Spleen (tissue), 13 donors: ENCODE measurements at places on chromosomes 6 and 20. TPM values are rescaled to one million over a fixed set of nuclear protein-coding genes. Genes with fewer than 3 reads are reported as not detected.
A peak's percentile ranks its signal among the peaks of the same experiment; 100 is the strongest.

- DNase-seq = no peak
Observed at GRCh38 chr6:3610206-3610605, 141.3 kb downstream of the PXDC1 start.

- no peak for DNase-seq
Observed at GRCh38 chr20:24732076-24732475, 217.0 kb upstream of the CST7 start.

DNA sequence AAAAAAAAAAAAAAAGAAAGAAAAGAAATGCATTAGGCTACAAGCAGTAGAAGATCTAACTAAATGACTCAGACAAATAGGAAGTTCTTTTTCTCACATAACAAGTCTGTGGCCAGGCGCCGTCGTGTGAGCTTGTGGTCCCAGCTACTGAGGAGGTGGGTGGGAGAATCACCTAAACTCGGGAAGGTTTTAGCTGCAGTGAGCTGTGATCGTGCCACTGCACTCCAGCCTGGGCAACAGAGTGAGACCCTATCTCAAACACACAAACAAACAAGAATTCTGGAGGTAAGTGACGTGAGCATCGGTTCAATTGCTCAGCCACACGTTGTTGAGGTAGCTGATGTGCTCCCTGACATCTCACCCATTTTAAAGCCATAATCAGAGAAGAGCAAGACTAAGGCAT, 37.9 kb upstream of the SLC23A2 start:
- DNase-seq = peak; percentile 80

Gene MCCD1
- polyA plus RNA-seq = not detected

- DNase-seq = no peak
Observed at GRCh38 chr6:30759575-30760239, 15.4 kb upstream of the IER3 start.

GRCh38 chr6:3782876-3783832, 31.6 kb upstream of the PXDC1 start:
- no peak for DNase-seq

GRCh38 chr6:165748390-165748789, 85.3 kb upstream of the PDE10A start:
- no peak for DNase-seq

DNA sequence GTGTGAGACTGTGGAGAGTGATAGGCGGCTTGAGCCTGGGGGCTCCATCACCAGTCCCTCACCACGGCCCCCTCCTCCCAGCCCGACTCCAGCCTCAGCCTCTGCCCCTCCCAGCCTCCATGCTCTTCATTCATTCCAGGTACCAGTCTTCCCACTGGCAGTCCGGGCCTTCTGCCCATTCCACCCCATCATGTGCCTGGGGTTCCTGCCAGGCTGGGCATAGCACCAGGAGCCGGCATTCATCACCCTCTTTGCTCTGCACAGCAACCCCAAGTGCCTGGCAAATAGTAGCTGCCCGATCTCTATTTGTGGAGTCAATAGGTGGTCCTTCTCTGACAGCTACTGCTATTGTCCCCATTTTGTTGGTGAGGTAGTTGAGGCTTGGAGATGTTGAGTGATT, 39.6 kb upstream of the GTSF1L start:
- no peak for DNase-seq

DNA sequence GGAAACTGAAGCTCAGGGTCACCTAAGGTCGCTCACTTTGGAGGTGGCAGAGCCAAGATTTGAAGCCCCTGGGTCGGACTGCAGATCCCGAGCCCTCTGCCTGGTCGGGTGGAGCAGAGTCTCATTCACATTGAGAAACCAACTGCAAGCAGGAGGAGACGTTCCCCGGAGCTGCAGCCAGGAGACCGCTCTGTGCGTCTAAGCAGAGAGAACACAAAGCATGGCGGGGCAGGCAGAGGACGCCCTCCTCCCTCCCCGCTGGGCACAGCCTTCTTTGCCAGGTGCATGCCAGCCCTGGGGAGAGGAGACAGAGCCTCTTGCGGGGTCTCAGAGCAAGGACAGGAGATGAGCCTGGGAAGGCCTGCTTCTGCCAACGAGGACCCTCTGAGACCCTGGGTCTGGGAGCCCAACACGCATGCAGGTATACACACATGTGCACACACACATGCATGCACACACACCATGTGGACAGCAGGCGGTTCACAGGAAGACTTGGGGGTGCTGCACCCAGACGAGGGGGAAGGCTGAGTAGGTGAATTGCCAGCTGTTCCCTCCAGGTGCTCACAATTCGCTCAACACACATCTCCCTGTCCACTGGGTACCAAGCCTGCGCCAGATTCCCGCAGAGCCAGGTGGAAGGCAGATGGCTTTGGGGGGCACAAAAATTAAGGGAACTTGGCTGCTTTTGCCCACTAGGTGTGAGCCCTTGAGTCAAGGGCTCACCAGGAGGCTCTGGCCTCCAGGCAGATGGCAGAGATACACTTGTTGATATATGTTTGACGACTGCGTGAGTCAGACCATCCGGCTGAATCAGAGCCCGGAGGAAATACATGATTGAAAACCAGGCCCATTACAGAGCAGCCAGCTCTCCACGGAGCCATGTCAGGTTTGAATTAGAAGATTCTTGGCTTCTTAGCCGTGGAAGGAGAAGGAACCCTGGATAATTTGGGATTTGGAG, 5.5 kb upstream of the NTSR1 start:
- no peak for DNase-seq

DNA sequence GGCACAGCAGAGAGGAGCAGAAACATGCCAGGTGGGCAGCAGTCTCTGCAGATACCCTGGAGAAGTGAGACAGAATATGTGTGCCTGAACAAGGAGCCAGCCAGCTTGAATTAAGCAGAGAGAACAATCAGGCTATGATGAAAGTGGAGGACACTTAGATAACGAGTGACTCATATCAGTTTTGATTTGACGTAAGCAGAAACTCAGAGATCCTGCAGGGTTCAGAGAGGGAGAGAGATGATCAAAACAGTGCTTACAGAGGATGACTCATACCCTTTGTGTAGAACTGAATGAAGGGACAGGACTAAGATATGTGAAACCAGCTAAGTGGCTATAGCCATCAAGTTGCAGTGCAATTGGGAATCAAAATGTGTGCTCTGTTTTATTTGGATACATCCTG, 300.7 kb downstream of the TENT5A start:
- DNase-seq = no peak

DNA sequence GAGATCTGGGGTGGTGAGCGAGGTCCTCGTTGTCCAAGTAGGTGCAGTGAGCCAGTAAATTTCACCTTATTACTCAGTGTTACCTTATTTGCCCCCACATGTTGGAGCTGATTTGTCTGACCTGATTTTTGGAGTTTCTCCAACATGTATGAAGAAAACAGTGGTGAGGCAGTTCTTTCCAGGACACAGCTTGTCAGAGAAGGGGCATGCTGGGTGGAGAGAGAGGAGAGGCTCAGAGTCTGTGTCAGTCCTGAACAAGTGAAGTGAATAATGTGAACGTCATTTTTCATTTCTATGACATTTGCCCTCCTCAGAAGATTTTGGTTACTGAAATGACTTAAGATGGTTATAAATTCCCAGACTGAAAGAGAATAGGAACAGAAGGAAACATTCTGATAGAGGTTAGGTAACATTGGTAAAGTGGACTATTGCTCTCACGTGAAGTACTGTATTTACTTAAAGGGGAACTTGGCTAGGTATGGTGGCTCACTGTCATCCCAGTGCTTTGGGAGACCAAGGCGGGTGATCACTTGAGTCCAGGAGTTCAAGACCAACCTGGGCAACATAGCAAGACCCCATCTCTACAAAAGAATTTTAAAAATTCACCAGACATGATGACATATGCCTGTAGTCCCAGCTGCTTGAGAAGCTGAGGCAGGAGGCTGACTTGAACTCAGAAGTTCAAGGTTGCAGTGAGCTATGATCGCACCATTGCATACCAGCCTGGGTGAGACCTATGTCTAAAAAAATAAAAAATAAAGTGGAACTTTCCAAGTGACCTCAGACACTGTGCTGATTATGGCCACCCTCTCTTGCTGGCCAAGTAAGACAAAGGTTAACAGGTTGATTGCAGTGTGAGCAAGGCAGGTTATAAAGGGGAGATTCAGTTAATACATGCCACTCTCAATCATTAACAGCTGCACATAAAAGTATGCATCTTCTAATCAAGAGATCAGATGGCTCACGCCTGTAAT, 184.3 kb downstream of the EDN1 start:
- no peak for DNase-seq

DNA sequence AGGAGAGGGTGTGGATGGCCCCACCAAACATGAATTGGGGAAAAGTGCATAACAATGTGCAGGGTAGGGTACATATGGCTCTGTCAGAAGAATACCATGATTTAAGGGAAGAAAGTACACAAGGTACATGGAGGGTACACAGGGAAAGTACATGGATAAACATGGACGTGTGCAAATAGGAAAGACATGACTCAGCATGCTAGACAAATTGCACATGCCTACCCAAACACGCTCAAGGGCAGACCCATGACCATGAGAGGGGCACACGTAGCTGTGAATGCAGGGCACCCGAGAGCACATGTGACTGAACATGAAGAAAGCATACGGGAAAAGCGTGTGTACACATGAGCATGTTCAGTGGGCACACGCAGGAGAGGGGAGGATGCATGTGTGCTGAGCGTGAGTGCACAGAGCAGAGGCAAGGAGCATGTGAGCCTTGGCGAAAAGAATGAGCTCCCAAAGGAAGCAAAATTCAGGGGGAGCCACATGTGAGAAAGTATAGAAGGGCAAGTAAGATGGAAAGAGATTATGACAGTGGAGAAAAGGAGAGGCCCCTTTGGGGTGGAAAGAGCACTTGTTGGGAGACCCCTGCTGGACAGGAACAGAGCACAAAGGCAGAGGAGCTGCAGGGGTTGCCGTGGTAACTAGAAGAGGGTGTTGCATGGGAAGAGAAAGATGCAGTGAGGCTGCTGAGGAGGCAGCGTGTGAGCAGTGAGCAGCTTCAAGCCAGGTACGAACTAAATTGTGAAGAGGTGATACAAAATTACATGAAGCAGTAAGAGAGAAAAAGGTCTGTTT, 17.8 kb downstream of the OR2H2 start:
- no peak for DNase-seq

Gene DOP1A
- 4.9 TPM for polyA plus RNA-seq

DNA sequence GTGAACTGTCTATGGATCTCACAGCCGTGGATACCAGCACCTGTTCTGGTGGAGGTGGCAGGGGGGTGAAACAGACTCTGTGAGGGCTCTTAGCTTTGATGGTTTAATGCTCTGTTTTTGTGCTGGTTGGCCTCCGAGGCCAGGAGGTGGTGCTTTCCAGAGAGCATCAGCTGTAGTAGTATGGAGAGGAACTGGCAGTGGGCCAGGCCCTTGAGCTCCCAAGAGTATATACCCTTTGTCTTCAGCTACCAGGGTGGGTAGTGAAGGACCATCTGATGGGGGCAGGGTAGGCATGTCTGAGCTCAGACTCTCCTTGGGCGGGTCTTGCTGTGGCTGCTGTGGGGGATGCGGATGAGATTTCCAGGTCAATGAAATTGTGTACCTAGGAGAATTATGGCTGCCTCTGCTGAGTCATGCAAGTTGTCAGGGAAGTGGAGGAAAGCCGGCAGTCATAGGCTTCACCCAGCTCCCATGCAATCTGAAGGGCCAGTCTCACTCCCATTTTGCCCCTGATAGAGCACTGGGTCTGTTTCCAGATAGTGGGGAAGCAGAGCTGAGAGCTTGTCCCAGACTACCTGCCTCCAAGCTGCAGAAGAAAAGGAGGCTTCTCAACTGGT, 102.7 kb upstream of the AHI1 start:
- no peak for DNase-seq

GRCh38 chr6:56359201-56359899, 112.0 kb upstream of the COL21A1 start:
- DNase-seq = no peak

GRCh38 chr6:143023695-143024094, 37.0 kb upstream of the AIG1 start:
- DNase-seq = no peak

- DNase-seq = no peak
Observed at GRCh38 chr6:44439270-44440045, 52.0 kb downstream of the CDC5L start.

DNA sequence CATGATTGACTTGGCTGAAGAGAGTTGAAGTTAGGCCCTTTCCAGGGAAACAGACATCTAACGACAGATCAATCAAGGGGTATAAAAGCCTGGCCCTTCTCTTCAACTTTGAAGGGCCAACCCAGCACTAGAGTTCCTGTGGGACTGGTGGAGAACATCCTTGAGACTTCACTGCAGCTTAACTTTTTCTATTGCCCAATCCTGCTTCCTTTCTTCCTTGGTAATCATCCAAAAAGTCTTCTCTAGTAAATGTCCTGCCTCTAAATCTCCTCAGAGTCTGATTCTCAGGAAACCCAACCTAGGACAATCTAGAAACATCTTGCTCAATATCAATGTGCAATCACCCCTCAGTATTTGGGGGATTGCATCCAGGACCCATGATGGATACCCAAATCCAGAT, 1.9 kb downstream of the MKKS start:
- DNase-seq = no peak

Gene SIRPD
- 0.93 TPM for polyA plus RNA-seq

Gene FGD2
- polyA plus RNA-seq = 63.4 TPM

DNA sequence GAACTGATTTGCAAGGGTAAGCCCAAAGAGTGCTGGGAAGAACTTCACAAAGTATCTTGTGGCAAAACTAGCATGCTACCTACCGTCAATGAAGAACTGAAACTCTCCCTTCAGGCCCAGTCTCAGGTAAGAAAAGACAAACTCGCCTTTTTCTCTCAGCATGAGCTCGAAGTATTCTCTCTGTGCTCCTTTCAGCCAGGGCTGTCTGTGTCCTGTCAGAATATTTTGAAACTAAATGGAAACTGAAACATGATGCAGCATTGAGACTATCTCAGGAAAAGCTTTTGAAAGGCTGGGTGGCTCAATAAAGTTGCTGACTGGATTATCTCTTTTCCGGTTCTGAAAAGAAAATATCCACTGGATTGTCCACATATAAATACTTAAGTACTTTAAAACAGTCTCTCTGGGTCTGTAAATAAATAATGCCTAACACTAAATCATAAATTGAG, 696 bp downstream of the CALHM5 start:
- no peak for DNase-seq

DNA sequence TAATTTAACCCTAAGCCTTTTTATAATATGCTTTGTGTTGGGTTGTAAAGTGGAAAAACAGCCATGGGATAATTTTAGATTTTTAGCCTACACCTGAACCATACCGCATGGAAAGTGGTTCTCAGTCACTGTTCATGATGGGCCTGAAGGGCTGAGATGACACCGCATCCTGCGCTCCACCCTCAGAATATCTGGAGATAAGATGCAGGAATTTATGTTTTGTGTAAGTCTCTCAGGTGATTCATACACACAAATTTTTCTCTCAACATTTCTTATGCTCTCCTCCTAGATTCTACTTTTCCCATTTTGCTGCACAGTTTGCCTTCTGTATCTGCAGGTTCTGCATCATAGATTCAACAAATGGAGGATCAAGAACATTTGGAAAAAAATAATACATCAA, 191.3 kb upstream of the PHACTR1 start:
- DNase-seq = no peak

GRCh38 chr6:170074907-170075306, 216.0 kb downstream of the DLL1 start:
- DNase-seq = peak; percentile 63

DNA sequence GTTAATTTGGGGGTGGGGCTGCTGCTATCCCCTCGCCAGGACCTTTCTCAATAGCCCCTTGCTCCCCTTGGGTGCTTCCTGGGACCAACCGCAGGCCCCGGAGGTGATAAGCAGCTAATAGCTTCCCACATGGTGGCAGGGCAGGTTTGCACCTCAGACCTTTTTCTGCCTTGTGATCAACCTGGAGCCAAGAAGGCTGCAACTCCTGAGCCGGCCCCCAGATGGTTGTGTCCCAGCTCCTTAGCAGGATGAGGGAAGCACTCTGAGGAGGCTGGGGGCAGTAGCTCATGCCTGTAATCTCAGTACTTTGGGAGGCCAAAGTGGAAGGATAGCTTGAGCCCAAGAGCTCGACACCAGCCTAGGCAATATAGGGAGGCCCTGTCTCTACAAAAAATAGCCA, 85.5 kb downstream of the BMP7 start:
- DNase-seq = no peak
